ENCODE measurements at places on chromosomes 6 and 20.
A peak's percentile ranks its signal among the peaks of the same experiment; 100 is the strongest.

DNA sequence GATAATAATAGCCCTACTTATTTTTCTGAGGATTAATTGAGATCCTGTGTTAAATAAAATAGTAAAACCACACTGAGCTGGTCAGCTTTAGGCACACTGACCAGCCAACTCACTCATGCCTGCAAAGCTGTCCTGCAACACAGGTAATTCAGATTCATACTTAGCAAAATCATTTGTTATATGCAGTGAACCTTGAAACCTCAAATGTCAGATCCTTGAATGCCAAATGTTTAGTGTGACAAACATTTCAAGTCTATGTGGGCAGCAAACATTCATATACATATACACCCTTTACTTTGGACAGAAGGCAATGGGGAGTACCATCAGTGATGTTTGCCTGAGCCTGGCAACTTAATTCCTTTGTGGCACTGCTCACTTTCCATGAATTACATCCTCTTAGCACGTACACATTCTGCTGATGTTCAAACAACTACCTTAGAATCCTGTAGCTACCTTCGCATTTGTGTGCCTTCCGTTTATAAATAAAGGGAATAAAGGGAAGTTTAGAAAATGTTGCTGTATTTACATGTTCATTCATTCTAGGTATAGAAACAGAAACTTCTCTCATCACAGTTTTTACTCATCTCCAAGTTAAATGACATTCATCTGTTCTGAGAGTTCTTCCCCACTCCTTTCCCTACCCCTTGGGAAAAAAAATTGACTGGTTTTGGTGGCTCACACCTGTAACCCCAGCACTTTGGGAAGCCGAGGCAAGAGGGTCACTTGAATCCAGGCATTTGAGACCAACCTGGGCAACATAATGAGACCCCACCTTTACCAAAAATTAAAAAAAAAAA is 140.8 kb downstream of the ZFAND3 start:
- no peak for DNase-seq

DNA sequence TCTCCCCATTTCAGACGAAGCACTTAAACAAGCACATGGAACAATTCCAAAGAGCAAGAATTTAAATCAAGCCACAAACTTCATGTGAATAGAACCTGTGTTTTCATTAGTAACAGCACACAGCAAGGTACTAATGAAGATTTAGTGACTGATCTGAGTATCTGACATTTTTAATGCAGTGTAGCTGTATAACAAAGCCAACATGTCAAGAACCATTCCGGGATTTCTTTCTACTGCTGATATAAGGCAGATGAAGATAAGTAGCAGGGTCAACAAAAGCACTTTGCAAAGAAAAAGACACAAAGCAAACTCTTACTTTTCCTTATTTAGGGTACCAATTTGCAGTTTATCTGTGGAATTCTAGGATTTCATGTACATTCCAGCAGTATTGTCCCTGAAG is 11.3 kb downstream of the SLC17A5 start:
- no peak for DNase-seq

DNA sequence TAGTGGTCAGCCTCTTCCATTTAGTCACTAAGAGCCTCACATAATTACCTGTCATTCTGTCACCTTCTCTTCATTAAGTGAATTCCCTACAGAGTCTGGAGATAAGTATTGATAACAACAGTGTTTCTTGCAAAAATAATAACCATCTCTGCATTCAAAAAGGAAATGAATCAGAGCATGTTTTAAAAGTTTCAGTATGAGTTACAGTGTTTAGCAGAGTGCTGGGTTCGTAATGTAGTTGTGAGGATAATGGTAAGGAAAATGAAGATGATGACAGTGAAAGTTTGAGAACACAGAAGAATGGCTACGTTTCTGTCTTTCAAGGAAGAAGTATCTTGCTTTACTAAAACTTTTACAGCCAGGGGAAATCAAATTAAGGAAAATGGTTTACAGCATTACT is 31.3 kb downstream of the GPRC6A start:
- no peak for DNase-seq

DNA sequence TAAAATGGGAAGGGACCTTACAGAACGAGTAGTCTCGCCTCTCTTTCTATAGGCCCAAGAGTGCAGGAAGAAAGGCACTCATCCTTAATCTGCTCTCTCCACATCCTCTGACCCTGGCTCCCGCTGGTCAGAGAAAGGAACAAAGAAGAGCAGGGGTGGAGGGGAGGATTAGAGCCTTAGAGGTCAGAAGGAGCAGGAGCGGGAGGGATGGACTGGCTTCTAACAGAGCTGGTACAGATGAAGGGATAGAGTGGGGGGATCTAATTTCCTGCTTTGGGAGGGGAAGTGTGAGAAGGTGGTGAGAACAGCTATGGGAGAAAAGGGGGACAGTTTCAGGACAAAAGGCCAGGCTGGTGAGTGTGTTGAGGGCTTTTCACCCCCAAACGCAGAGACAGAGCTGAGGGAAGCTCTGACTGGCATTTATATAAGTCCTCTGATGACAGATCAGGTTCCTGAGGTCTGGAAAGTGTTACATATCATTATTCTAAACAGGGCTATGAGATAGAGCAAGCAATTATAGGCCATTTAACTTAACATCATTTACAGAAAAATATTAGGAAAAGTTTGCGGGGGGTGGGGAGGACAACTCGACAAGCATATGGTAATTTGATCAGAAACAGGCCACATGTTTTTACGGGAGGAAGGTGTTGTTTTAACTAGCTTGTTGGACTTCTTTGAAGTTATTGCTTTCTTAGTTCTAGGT is 111.1 kb downstream of the FOXC1 start:
- DNase-seq: no peak

DNA sequence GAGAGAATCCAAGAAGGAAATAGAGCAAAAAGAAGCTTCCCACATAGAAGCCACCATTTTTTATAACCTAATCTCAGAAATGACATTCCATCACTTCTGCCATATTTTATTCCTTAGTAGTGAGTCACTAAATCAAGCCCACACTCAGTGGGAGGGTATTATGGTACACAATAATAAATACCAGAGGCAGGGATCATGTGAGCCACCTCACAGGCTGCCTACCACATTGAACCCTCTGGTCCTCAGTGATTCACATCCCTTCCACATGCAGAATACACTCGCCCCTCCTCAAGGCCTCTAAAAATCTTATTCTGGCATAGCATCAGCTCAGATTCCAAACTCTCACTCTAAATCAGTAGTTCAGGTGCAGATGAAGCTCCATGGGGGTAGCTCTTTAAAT is 49.4 kb downstream of the TMC2 start:
- DNase-seq: no peak

DNA sequence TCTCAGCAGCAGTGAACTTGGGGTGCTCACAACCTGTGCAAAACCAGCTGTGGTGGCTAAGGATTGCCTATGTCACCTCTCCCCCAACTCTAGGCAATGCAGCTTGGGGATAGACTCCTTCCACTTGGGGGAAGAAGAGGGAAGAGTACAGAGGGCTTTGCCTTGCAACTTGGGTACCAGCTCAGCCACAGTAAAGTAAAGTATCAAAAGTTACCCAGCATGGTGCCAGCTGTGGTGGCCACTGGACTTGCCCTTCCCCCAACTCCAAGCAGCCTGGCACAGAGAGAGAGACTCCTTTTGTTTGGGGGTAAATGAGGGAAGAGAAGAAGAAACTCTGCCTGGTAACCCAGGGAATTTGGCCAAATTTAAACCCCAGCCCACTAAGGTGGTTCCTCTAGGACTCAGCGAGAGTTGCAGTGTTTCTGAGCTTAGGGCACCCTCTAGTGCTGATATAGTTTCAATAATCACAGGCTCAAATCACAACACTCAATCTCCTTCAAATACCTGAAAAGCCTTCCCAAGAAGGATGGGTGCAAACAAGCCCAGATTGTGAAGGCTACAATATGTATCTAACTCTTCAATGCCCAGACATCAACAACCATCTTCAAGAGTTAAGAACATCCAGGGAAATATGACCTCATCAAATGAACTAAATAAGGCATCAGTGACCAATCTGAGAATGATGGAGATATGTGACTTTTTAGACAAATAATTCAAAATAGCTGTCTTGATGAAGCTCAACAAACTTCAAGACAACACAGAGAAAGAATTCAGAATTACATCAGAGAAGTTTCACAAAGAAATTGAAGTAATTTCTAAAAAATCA is 7.6 kb upstream of the DEFB129 start:
- DNase-seq: no peak

- no peak for DNase-seq
Observed at GRCh38 chr20:42788707-42789106, 401.0 kb downstream of the PTPRT start.

- DNase-seq: no peak
Observed at GRCh38 chr6:15260099-15260821, 14.4 kb downstream of the JARID2 start.

GRCh38 chr6:159102373-159103160 is 57.8 kb upstream of the TAGAP start:
- no peak for DNase-seq

- no peak for DNase-seq
Observed at GRCh38 chr6:235763-236360, 56.4 kb upstream of the DUSP22 start.

- DNase-seq: no peak
Observed at GRCh38 chr20:4689220-4689619, 32.5 kb upstream of the PRND start.

- DNase-seq: no peak
Observed at GRCh38 chr6:103870970-103871369, 988.7 kb downstream of the HACE1 start.

DNA sequence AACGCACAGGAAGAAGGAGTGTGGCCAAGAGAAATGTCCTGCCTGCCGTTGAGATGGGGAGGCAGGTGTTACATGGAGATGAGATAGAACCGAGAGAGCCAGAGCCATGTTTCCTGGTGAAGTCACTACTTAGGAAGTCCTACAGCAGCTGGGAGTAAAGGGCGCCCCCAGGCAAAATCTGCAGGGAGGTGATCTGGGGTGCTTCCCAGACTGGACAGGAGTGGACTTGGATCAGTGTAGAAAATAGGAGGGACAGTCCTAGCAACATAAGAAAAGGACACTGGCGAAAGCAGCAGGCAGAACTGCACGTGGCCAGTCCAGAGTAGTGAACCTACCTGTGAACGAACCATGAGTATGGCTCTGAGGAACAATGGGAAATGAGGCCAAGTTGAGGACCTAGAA is 85.3 kb downstream of the CD164 start:
- no peak for DNase-seq

DNA sequence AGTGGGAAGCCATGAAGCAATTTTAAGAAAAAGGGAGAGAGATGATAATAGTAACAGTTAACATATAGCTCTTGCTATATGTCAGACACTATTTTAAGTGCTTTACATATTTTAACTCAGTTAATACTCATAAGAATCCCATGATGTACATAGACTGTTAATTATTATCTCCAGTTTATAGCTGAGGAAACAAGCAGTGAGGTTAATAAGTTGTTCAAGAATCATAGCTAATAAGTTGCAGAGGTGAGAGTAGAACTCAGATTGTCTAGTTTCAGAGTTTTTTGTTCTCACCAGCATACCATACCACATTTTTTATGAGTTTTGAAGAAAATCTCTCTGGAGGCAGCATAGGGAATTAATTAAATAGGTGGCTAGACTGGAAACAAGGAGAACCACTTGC is 144.6 kb upstream of the MMS22L start:
- DNase-seq: no peak

DNA sequence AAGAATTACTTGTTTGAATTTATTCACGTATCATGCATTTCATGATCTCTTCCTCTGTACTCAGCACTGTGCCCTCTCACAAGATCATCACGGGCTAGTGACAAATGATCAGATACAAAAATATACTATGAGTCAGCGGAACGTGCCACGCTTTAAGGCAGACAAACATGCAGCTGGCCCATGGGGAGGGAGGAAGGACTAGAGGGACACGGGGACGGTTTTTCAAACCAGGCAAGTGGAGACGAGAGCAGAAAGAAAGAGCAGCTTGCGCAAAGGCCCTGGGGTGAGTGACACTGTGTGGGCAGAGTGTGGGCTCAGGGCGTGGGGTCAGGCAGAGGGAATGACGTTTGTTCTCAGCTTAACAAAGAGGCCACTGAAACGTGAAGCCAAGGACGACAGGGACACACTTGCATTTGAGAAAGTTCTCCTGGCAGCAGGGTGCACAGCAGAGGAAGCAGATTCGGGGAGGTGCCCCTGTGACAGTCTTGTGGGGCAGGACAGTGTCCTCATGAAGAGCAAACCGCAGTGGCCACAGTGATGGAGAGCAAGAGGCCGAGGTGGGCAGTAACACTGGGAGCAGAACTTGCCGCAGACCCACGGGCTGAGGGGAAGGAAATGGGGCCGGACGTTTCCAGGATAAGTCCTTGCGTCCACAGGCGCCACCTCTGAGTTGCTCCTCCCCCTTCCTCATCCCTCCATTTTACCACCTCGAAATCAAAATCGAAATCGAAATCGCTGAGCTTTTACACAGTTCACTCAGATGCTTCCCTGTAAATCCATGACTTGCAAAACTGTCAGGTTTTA is 6.9 kb upstream of the RPS6KA2 start:
- no peak for DNase-seq

- DNase-seq: peak; percentile 11
Observed at GRCh38 chr20:38674092-38674764, 50.1 kb upstream of the SLC32A1 start.

GRCh38 chr20:33401921-33402369 is 626 bp upstream of the CDK5RAP1 start:
- DNase-seq: no peak

- no peak for DNase-seq
Observed at GRCh38 chr20:10077886-10078285, 43.1 kb downstream of the ANKEF1 start.

GRCh38 chr6:32984622-32985389 is 16.4 kb downstream of the BRD2 start:
- peak; percentile 95 for DNase-seq

- no peak for DNase-seq
Observed at GRCh38 chr6:112247275-112247674, 7.1 kb downstream of the LAMA4 start.

DNA sequence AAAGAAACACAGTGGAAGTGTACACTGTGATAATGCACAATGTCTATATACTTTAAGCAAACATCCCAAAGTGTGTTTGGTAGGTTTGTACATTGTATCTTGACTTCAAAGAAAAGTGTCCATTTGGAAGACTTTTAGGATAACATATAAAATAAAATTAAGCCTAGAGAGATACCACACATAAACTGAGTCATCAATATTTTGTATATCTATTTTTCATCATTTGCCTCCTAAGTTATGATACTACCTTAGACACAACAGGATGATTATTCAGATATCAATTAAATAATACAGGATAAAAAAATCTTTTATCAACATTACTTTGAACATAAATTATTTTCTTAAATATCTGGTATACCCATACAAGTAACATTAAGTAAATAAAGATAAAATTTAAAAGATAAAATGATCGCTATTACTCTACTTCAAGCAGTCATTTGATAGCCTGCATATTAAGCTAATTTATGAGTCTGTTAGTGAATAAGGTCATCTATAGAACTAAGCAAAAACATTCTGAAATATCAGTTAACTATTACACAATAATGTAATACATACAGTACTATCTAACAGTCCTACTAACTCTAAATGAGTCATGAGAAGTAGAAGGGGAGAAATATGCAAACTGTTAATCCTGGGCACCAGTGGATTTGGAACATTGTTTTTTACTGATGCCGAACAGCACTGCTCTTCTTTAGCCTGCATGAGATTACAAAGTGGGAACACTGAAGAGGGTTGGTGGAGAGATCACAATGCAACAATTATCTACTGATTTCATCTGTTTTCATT is 158.4 kb upstream of the SIM1 start:
- DNase-seq: no peak

- DNase-seq: no peak
Observed at GRCh38 chr20:50271176-50271575, 80.5 kb downstream of the CEBPB start.

- no peak for DNase-seq
Observed at GRCh38 chr20:21693322-21693721, 12.1 kb upstream of the PAX1 start.

All from transverse colon (tissue), 4 donors.